Ovary (tissue), 10 donors: ENCODE measurements at places on chromosomes 5 and 9. TPM values are rescaled to one million over a fixed set of nuclear protein-coding genes. Genes with fewer than 3 reads are reported as not detected.

- no peaks in the 10 kb centered on the region for H3K27me3 ChIP-seq
- no peaks in the 10 kb centered on the region for H3K4me1 ChIP-seq
- no peaks in the 10 kb centered on the region for H3K36me3 ChIP-seq
- no peak overlapping the region for H3K4me3 ChIP-seq
- no peak for DNase-seq
These were observed 376.7 kb downstream of the GABRG2 start for GRCh38 chr5:162444129-162444762.

DNA sequence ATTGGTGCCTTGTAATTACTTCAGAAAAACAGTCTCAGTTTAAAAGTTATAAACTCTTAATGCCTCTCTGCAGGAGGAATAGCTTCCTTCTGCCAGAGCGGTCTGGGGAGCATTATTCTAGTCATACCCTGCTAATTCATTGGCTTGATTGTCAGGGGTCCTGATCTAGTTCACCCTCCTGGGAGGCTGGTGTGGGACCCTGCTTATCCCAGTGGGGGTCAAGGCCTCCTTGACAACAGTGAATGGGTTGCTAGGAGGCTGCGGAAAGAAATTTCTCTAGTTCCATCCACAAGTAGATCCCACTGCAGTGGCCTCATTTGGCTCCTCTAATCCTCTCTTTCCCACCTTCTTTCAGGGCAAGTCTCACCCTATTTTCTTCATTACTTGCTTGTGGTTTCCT, 105.7 kb downstream of the TMC1 start:
- H3K36me3 ChIP-seq: no peaks in the 10 kb centered on the region
- no peak for DNase-seq
- no peaks in the 10 kb centered on the region for H3K27me3 ChIP-seq
- H3K27ac ChIP-seq: no peak overlapping the region
- no peaks in the 10 kb centered on the region for H3K4me1 ChIP-seq

DNA sequence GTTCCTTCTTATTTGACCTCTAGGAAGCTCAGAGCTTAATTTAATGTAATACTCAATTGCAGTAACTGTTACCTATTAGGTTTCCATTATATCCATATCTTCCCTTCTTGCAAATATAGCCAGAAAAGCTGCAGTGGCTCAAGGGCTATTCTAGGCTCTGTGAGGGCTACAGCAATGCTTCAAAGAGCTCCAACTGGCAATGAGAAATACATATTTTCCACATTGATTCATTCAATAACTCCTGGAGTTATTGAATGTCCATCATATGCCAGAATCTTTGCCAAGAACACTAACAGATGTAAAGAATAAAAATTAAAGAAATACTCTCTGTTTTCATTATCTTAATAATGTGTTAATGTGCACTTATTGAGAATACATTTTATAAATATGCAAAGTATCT, 396.9 kb upstream of the PAPPA start:
- no peak for DNase-seq
- no peaks in the 10 kb centered on the region for H3K36me3 ChIP-seq
- no peaks in the 10 kb centered on the region for H3K27me3 ChIP-seq
- H3K4me3 ChIP-seq: no peak overlapping the region
- H3K27ac ChIP-seq: no peak overlapping the region

- H3K36me3 ChIP-seq: no peaks in the 10 kb centered on the region
- H3K4me1 ChIP-seq: peaks cover 5% of the 10 kb centered on the region
- DNase-seq: no peak
- H3K27me3 ChIP-seq: no peaks in the 10 kb centered on the region
These were observed 117.7 kb downstream of the SNCAIP start for GRCh38 chr5:122429545-122430318.

Gene NSD1
- total RNA-seq: 110 TPM

DNA sequence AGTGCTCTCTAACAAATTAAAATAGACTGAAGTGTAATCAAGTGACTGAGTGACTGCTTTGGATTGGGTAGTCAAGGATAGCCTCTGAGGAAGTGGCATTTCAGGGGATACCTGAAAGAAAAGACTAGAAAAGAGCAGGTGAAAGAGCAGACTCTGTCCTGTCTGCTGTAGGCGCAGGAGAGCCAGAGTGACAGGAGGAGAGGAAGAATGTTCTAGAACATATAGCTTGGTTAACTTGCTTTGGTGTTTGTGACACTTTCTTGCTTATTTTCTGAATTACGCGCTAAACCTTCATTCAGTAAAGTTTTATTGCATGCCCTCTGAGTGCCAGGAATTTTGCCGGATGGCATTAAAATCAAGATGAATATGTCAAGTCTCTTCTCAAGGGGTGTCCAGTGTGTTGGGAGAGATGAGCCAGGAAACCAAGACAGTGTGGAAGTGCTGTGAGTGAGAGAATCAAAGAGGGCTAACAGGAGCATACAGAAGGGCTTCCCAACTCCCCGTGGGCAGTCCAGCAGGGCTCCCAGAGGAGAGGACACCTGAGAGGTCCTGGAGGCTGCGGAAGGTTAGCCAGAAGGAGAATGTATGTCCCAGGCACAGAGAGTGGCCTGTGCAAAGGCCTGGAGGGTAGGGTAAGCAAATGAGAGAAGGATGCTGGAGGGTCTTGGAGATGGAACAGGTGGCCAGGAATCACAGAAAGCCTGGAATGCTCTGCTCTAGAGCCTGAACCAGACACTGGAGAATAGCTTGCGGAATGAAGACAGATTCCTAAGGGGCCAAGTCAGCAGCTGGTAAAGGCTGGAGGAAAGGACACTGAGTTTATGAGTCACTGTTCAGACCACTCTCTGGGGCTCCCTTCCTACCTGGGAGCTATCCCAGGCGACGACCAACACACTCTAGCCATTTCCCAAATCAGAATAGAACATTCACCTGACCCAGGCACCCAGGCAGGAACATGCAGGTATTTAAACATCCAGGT, 59.3 kb downstream of the SLC22A5 start:
- no peaks in the 10 kb centered on the region for H3K36me3 ChIP-seq
- H3K27ac ChIP-seq: no peak overlapping the region
- no peak for DNase-seq
- H3K4me3 ChIP-seq: no peak overlapping the region

- no peaks in the 10 kb centered on the region for H3K36me3 ChIP-seq
- no peak for DNase-seq
- peaks cover 12% of the 10 kb centered on the region for H3K4me1 ChIP-seq
- H3K27me3 ChIP-seq: no peaks in the 10 kb centered on the region
These were observed 37.2 kb downstream of the NCS1 start for GRCh38 chr9:130209422-130209821.

- H3K36me3 ChIP-seq: no peaks in the 10 kb centered on the region
- no peak overlapping the region for H3K4me3 ChIP-seq
- no peaks in the 10 kb centered on the region for H3K27me3 ChIP-seq
- no peak for DNase-seq
These were observed 12.6 kb downstream of the ZNF462 start for GRCh38 chr9:106875529-106875928.

- no peak overlapping the region for H3K27ac ChIP-seq
- no peaks in the 10 kb centered on the region for H3K27me3 ChIP-seq
- H3K4me3 ChIP-seq: no peak overlapping the region
- no peaks in the 10 kb centered on the region for H3K4me1 ChIP-seq
- no peaks in the 10 kb centered on the region for H3K36me3 ChIP-seq
These were observed 20.7 kb upstream of the LPCAT1 start for GRCh38 chr5:1544294-1544961.

- H3K27ac ChIP-seq: peak overlapping the region; percentile 96
- H3K36me3 ChIP-seq: no peaks in the 10 kb centered on the region
- peak overlapping the region; percentile 83 for H3K4me3 ChIP-seq
- H3K4me1 ChIP-seq: peaks cover 14% of the 10 kb centered on the region
These were observed 851 bp downstream of the NACC2 start for GRCh38 chr9:136093995-136094881.

Gene STPG3
- not detected for total RNA-seq

Gene INSL4
- not detected for total RNA-seq

Gene PCSK1
- total RNA-seq: 2.3 TPM

Gene ADAMTSL2
- total RNA-seq: 2.1 TPM

- DNase-seq: no peak
- H3K36me3 ChIP-seq: no peaks in the 10 kb centered on the region
- H3K4me1 ChIP-seq: peaks cover under 1% of the 10 kb centered on the region
- no peak overlapping the region for H3K27ac ChIP-seq
- H3K27me3 ChIP-seq: no peaks in the 10 kb centered on the region
These were observed 61.0 kb upstream of the FER start for GRCh38 chr5:108686676-108687075.

GRCh38 chr5:17216974-17217492, 398 bp upstream of the BASP1 start:
- peak overlapping the region; percentile 64 for H3K4me3 ChIP-seq
- H3K27me3 ChIP-seq: no peaks in the 10 kb centered on the region
- H3K4me1 ChIP-seq: peaks cover 1% of the 10 kb centered on the region
- H3K36me3 ChIP-seq: no peaks in the 10 kb centered on the region
- DNase-seq: peak; percentile 70

DNA sequence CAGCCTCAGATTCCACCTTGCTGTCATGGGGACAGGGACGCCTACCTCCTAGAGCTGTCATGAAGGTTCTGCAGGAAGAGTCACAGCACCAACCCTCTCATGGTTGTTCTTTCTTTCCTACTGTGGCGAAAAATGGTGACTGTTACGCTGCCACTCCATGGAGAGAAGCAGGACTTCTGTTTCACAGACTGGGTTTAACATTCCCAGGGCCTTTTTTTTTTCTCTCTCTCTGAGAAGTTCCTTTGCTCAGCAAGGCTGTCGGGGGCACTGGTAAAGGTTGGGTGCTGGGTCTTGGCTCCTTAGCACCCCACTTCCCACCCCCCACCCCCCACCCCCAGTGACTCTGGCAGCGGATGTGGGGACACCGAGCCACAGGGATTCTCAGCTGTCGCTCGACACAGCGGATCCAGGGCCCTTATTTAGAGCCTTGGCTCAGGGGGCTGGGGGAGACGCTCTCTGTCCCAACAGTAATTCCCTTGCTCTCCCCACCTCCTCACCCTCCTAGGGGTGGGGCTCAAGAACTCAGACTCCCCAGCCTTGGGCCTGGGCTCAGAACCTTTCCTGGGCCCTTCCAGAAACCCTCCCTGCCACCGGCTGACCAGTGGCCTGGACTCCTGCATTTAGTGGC, 34.4 kb downstream of the DUSP1 start:
- no peak overlapping the region for H3K4me3 ChIP-seq
- DNase-seq: no peak
- no peak overlapping the region for H3K27ac ChIP-seq
- no peaks in the 10 kb centered on the region for H3K27me3 ChIP-seq
- H3K36me3 ChIP-seq: no peaks in the 10 kb centered on the region
- H3K4me1 ChIP-seq: peaks cover 10% of the 10 kb centered on the region

Gene RETREG1
- total RNA-seq: 4.0 TPM

Gene SH3TC2
- total RNA-seq: 0.62 TPM

GRCh38 chr5:172144291-172144815, 43.7 kb downstream of the STK10 start:
- no peak overlapping the region for H3K4me3 ChIP-seq
- no peaks in the 10 kb centered on the region for H3K27me3 ChIP-seq
- H3K4me1 ChIP-seq: no peaks in the 10 kb centered on the region
- H3K36me3 ChIP-seq: no peaks in the 10 kb centered on the region

Gene ARSI
- total RNA-seq: 0.15 TPM

Gene SPATA31E1
- total RNA-seq: not detected

DNA sequence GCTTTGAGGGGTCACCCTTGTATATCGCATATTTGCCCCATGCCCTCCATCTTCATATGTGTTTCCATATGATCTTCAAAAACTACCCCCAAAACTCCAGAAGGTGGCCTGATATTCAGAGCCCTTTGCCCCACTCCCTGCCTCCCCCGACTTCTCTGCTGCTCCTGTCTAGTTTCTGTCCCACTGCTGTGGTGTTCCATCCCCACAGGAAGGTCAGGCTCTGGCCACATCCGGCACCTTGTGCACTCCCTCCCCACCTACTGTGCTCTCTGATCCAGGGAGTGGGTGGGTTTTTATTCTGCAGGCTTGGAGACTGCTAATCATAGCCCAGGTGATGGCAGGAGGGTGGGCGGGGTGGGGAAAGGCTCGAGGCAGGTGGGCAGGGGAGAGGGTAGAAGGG, 52.4 kb downstream of the TMOD1 start:
- peaks cover 31% of the 10 kb centered on the region for H3K4me1 ChIP-seq
- H3K27me3 ChIP-seq: no peaks in the 10 kb centered on the region
- H3K27ac ChIP-seq: no peak overlapping the region

GRCh38 chr5:19853616-19854240, 134.3 kb downstream of the CDH18 start:
- no peak overlapping the region for H3K4me3 ChIP-seq
- no peaks in the 10 kb centered on the region for H3K27me3 ChIP-seq

GRCh38 chr9:113934167-113934828, 58.2 kb downstream of the ZNF618 start:
- no peak overlapping the region for H3K4me3 ChIP-seq
- no peaks in the 10 kb centered on the region for H3K27me3 ChIP-seq
- DNase-seq: no peak
- H3K36me3 ChIP-seq: no peaks in the 10 kb centered on the region

DNA sequence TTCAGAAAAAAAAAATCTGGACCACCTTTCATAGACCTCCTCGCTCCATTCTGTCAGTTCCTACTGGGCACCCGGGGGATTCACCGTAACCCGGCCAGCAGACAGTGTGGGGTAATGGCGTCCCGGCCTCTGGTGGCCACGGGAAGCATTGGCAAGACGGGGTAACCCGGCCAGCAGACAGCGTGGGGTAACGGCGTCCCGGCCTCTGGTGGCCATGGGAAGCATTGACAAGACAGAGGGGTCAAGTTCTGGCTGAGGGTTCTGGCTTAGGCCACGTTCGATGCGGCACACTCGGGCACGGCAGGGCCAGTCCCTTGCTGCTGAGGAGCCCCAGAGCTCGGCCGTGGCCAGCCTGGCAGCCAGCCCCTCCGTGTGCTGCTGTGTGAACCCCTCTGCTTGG, 116.2 kb upstream of the RAPGEF1 start:
- no peak overlapping the region for H3K27ac ChIP-seq
- H3K27me3 ChIP-seq: no peaks in the 10 kb centered on the region
- no peaks in the 10 kb centered on the region for H3K4me1 ChIP-seq
- no peak overlapping the region for H3K4me3 ChIP-seq

GRCh38 chr5:124742983-124743601, 3.3 kb downstream of the ZNF608 start:
- peak; percentile 27 for DNase-seq
- H3K36me3 ChIP-seq: no peaks in the 10 kb centered on the region
- peak overlapping the region; percentile 69 for H3K4me3 ChIP-seq
- H3K27me3 ChIP-seq: no peaks in the 10 kb centered on the region
- no peak overlapping the region for H3K27ac ChIP-seq
- peaks cover 10% of the 10 kb centered on the region for H3K4me1 ChIP-seq

Gene HOMER1
- total RNA-seq: 21.4 TPM

- no peaks in the 10 kb centered on the region for H3K36me3 ChIP-seq
- H3K27me3 ChIP-seq: no peaks in the 10 kb centered on the region
- no peak for DNase-seq
- H3K4me3 ChIP-seq: no peak overlapping the region
These were observed 520.4 kb downstream of the RAB3C start for GRCh38 chr5:59103303-59103702.

- peaks cover 3% of the 10 kb centered on the region for H3K27me3 ChIP-seq
- no peak overlapping the region for H3K4me3 ChIP-seq
- H3K27ac ChIP-seq: no peak overlapping the region
- H3K36me3 ChIP-seq: no peaks in the 10 kb centered on the region
- no peak for DNase-seq
These were observed 228.4 kb downstream of the ATPSCKMT start for GRCh38 chr5:10021248-10021647.

GRCh38 chr5:9335269-9335668, 210.6 kb downstream of the SEMA5A start:
- no peaks in the 10 kb centered on the region for H3K36me3 ChIP-seq
- H3K4me1 ChIP-seq: no peaks in the 10 kb centered on the region
- H3K4me3 ChIP-seq: no peak overlapping the region
- no peaks in the 10 kb centered on the region for H3K27me3 ChIP-seq
- no peak for DNase-seq
